ENCODE measurements at places on chromosomes 7 and 10.

GRCh38 chr7:1667566-1668395 is 2.3 kb upstream of the ELFN1 start:
- no peak for DNase-seq

DNA sequence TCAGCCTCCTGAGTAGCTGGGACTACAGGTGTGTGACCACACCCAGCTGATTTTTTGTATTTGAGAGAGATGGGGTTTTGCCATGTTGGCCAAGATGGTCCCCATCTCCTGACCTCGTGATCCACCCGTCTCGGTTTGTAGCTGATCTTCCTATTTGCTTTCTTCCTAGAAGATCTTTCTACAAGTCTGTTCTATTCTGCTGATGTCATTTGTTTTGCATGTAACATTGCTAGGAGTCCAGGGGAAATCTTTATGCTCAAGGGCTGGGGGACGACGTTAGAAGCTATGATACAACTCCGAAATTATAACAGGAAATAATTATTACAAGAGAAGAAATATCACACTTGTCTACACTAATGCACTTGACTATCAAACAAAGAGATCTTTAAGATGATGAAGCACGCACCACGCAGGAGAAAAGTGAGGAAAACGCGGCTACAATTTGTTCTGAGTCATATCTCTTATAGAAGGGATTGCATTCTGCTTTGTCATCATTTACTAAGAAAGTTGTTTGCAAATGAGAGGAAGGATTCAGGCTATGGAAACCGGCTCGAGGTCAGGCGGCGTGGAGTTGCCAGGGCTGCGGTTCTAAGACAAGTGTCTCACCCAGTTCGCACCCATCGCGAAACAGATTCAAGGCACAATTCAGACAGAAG is 103.0 kb upstream of the CARD11 start:
- peak; percentile 3 for DNase-seq

- DNase-seq, result peak; percentile 83
These were observed at the start of the genes CDC123 and NUDT5 for GRCh38 chr10:12195603-12196506. TSS of gene CDC123 (plus strand) at chr10:12196188. CDS start at chr10:12196246, 58 bp downstream. TSS of gene NUDT5 (minus strand) at chr10:12195891. CDS start at chr10:12186291, 9,600 bp downstream.

DNA sequence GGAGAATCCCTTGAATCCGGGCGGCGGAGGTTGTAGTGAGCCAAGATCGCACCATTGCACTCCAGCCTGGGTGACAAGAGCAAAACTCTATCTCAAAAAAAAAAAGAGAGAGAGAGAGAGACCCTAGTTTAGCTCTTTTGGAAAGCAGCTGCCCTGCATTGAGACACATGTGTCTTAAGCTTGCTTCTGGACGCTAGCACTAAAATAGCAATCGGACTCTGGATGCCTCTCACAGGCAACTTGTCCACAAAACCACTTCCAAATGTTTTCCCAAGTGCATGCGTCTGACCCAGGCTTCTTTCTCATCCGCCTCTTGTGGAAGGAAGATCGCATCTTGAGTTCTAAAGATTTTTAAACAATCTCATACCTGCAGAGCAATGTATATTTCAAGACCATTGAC is 182.7 kb downstream of the CUX1 start:
- no peak for DNase-seq

- DNase-seq, result no peak
These were observed 9.7 kb downstream of the GET4 start for GRCh38 chr7:885893-886625.

GRCh38 chr10:121514141-121514865 is 83.9 kb downstream of the FGFR2 start:
- DNase-seq, result no peak
